ENCODE measurements at places on chromosomes 7 and 10.

- DNase-seq = peak; percentile 36
These were observed at the start of gene AMPH for GRCh38 chr7:38630720-38631673. Gene AMPH, minus strand, starts transcription at chr7:38631373. Its CDS starts 22 bp downstream, at chr7:38631351.

GRCh38 chr10:128539510-128540127 lies 413.4 kb upstream of the MKI67 start:
- DNase-seq = no peak

- no peak for DNase-seq
These were observed 178.0 kb downstream of the JAZF1 start for GRCh38 chr7:28002638-28003037.

DNA sequence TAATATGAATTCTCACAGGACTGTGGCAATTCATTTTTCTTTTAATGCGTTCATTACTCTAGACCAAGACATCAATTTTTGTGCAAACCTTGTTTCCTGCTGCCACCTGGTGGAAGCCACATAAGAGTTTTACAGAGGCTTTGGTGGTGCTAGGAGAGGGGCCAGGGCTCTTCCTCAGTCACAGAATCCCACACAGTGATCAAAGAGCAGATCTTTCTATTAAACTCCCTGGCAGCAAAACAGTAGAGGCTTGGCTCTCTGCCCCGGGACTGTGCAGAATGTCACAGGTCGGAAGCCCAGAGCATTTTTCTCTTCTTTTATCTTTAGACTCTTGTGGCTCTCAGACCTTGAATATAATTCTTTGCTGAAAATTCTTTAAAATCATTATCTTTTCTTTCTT lies 506.4 kb upstream of the C7orf33 start:
- peak; percentile 83 for DNase-seq

DNA sequence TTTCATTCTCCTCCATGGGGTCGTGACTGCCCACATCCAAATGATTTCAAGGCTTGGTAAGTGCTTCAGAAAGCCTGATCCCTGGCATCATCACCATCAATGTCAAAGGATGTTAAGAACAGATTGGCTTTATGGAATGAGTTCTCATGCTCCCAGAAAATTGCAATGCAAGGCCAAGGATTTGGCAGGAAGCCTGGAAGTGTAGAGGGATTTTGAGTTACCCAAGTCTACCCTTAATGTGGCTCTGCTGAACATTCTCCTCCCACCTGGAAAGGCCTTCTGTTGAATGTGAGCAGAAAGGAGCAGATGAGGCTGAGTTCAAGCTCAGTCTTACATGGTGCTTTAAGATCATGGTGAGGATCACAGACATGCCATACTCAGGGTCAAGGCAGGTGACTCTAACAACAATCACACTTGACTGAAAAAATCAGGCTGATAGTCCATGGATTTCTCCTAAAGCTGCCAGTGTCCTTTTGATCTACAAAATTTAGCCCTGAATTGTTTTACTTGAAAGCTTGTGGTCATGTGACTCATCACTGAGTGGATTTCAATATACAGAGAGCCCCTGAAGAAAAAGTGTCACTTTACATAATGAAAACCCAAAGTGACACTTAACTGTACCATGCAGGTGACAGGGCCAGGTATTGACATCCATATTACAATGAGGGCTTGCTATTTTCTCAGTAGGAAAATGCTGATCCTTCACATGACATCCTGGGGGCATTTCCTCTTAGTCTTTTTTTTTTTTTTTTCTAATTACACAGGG lies 111.1 kb upstream of the PDLIM1 start:
- DNase-seq = no peak

- DNase-seq = no peak
These were observed 314.5 kb downstream of the CAMK1D start for GRCh38 chr10:12663863-12664262.

GRCh38 chr7:124769136-124769535 lies 3.5 kb upstream of the GPR37 start:
- no peak for DNase-seq

DNA sequence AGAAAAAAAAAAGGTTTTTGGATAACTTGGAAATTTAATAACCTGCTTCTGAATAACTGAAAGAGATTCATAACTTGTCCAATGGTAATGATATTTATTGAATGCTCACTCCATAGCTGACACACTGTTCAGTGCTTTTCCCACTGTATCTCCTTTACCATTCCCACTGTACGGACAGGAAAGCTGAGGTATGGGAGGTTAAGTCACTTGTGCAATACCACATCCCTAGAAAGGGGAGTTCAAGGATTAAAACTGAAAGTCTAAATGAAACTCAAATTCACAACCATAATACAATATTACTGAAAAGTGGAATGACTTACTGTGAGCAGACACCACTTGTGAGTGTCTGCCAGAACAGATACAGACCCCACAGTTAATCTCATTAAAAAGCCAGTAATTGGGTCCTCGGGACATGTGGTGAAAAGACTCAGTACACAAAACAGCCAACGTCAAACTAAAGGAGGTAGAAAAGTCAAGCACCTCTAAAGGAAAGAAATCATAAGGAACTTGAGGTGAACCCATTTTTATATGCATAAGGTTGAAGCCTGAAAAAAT lies 13.8 kb upstream of the RHOBTB1 start:
- DNase-seq = no peak

DNA sequence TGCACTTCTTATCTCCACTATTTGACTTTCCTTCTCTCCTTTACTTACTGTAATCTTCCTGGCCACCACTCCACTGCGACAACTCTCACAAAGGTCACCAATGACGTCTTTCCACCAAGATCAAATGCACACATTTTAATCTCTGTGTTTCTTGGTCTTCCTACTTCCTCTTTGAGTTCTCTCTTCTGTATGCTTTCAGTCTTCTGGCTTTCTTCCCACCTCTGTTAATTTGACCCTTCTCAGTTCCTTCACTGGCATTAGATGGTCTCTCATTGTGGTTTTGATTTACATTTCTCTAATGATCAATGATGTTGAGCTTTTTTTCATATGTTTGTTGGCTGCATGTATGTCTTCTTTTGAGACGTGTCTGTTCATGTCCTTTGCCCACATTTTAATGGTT lies 31.9 kb downstream of the FAM107B start:
- no peak for DNase-seq

DNA sequence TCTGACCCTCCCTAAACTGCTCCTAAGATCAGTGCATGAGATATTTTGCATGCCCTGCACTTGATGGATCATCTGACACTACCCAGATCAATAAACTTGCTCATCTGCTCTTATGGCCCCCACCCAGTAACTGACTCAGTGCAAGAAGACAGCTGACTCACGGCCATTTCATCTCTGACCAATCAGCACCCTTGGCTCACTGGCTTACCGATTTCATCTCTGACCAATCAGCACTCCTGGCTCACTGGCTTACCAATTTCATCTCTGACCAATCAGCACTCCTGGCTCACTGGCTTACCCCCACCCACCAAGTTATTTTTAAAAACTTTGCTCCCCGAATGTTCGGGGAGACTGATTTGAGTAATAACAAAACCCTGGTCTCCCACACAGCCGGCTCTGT lies 37.2 kb upstream of the OPTN start:
- DNase-seq = no peak

DNA sequence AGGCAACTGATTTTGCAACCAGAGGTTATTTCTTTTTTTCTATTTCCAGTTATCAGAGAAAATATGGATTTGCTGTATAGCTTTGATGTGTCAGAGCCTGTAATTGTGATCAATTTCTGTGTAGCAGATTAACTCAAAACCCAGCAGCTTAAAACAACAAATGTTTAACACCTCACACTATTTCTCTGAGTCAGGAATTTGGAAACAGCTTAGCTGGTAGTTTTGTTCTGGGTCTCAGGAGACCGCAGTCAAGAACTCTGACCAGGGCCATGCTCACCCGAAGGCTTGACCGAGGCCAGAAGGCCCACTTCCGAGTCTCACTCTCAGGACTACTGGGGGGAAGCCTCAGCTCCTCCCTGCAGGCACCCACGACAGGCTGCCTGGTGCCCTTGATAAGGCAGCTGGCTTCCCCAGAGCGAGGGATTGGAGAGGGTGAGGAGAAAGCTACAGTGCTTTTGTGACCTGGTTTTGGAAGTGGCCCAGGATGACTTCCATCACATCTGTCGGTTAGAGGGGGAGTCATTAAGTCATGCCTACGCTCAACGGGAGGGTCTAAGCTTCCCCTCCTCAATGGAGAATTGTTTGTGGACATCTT lies 105.7 kb upstream of the SHH start:
- no peak for DNase-seq

- DNase-seq = no peak
These were observed 11.0 kb downstream of the HIBADH start for GRCh38 chr7:27651702-27652101.

DNA sequence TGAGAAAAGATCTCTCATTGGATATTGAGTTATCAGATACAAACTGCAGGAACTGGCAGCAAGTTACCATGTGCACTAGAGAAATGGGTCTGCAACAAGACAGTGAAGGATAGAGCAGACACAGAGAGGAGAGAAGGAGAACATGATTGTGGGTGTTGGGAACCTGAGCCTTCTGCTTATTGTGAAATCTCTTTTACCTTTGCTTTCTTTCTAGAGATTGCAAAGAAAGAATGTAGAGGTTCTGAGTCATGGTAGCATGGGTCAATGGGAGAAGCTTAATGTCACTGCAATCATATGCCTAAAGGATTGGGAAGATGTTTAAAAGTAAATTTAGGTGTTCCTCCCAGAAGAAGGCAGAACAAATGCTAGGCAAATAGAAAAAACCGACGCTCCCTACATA lies 821.4 kb downstream of the CCSER2 start:
- no peak for DNase-seq

- no peak for DNase-seq
These were observed 62.4 kb downstream of the THNSL1 start for GRCh38 chr10:25078658-25079431.

GRCh38 chr10:90461437-90462155 lies 396.2 kb downstream of the HTR7 start:
- no peak for DNase-seq

- DNase-seq = no peak
These were observed 78.3 kb upstream of the NRP1 start for GRCh38 chr10:33412653-33413361.

DNA sequence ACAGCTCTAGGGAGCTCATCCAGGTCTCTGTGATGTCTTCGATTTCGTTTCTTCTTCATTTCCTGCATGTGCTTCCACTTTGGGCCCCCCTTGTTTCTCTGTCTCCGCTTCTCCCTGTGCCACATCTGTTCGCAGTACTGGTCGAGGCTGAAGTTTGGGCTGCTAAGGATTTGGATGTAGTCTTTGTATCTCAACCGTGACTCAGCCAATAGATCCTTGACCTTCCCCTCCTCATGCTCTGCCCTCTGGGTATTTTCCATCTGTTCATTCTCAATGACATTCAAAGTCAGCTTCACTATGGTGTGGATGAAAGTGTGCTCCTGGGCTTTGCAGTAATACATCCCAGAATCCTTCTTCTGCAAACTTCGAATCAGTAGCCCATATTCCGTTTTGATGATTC lies 187.4 kb downstream of the SEMA3D start:
- DNase-seq = no peak

DNA sequence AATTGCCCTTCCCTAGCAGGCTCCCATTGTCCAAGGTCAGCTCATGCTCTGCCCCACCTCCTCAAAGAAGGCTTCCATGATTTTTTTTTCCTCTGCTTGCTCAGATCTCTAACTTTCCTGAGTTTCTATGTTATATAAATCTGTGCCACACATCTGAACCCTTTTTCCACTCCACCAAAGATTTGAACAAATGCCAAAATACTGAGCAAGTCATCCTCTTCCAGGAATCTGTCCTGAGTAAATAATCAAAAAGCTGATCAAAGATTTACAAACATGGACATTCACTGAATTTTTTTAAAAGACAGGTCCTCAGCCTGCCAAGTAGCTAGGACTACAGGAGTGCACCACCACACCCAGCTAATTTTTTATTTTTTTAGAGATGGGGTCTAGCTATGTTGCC lies 102.8 kb upstream of the ARID5B start:
- DNase-seq = no peak

DNA sequence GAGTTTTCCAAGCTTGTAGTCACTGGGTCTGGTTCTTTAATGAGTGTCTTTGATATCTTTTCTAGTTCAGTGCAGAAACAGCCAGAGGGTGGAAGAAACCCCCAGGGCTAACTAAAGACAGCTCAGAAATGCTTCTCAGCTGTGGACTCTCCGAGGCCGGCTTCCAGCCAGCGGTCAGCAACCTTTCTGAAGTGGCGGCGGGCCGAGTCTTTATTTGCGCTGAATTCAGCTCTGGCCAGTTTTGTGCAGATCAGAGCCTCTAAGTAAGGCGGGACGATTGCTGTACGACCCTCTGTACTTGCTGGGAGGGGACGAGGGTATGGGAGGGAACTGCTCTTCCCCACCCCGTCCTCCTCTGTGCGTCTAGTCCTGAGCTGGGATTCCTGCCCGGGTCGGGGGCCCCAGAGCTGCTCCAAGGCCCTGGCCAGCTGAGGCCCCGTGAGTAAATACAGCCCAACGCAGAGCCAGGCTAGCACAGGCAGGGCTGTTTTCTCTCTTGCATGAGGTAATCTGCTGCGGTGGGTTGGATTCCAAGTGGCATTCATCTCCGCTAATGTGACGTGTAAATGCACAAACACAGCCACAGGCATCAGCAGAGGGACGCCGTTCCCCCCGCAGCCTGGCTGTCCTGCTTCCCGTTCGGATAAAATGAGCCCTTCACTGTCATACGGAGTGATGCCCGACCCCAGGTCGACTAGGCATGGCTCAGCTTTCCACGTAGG lies 159.8 kb downstream of the PIP4K2A start:
- peak; percentile 74 for DNase-seq

- no peak for DNase-seq
These were observed 72.9 kb upstream of the PODXL start for GRCh38 chr7:131629217-131629882.

DNA sequence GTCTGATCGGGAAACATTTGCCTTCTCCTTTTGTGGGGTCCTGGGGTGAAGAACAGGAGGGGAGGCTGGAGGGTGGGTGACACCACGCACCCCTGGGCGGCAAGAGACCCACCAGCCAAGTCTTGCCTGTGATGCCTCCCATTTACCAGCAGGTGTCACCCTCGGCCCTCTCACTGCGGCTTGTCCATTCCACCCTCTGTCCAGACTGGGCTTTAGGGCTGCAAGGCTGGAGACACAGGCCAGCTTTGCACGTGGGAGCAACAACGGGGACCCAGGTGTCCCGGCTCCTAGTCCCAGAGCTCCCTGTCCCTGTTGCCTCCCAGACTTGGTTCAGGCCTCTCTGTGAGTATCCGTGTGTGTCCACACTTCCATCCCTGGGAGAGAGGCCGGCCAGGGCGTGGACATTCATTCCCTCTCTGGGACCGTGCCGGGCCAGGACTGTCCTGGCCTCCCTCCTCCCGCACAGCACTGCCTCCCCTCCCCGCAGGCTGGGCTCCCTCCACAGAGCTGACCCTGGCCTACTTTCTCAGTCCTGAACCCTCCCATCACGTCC lies 36.2 kb upstream of the GTF2IRD1 start:
- DNase-seq = peak; percentile 52

GRCh38 chr10:85610381-85611092 lies 756.1 kb downstream of the GRID1 start:
- peak; percentile 41 for DNase-seq

- peak; percentile 25 for DNase-seq
These were observed 112.0 kb downstream of the NEURL1 start for GRCh38 chr10:103605359-103606096.

GRCh38 chr10:30200017-30200415 lies 140.6 kb upstream of the JCAD start:
- DNase-seq = no peak

Data from hippocampal formation (tissue), 2 donors.